ENCODE measurements at places on chromosomes 2 and 18.

- DNase-seq, result no peak
These were observed 44.9 kb downstream of the PARD6G start for GRCh38 chr18:80202264-80202998.

- DNase-seq, result no peak
These were observed 94.9 kb downstream of the MBD2 start for GRCh38 chr18:54129448-54130067.

GRCh38 chr2:146173934-146174333, 1654.0 kb upstream of the ZEB2 start:
- DNase-seq, result no peak

DNA sequence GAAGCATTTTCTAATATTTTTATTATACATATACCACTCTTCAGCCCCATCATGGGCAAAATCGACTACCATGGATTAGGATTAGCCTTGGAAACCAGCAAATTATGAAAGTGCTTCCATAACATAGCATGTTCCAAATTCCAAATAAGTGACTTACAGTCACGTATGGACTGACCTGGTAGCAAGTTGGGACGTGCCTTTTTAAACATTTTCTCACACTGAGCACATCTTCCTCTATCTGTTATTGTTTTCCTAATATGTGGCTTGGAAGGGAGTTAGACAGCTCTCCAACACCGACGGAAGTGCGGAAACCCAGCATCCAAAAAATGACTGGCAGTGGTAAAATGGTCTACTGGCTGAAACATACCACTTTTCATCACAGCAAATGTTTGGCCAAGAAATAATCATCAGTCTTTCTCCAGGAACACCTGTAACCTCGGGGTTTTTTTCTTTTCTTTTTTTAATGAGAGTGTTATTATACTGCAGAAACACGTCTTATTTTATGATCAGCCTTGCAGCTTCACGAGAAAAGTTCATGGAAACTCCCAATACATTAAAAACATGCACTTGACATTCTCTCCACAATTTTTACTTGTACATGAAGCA, 107.0 kb downstream of the IRS1 start:
- DNase-seq, result no peak

DNA sequence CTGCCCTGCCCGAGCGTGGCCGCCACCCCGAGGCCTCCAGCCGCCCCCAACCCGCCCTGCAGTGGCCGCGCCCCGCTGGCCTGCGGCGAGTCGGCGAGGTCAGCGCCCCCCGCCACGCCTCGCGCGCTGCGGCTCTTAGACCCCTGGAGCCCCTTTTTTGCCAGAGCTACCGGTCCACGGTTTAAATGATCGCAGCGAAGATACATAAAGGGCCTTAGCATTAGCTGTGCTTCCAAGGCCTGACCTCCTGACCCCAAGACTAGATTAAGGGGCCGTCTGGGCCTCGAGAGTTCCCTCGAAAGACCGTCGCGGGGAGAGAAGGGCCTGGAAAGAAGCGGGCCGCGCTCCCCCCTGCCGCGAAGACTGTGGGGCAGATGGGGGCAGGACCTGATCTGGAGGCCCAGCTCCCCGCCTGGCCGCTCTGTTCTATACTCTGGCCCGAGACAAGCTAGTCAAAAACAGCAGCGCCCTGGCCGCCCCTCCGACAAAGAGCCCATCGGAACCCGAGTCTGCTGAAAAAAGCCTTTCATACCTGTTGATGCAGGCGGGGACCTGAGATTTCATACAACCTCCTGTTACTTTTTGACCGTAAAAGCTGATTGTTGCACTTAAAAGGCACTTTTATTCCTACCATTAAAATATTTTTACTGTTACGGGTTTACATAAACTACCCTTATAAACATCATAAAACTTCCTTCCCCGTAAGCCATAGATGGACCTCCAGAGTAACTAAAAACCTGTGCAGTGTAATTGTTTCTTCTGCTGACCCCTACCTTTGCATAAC, 68.7 kb upstream of the PSMD14 start:
- no peak for DNase-seq

GRCh38 chr2:7089898-7090510, 172.8 kb downstream of the RNF144A start:
- DNase-seq, result no peak

DNA sequence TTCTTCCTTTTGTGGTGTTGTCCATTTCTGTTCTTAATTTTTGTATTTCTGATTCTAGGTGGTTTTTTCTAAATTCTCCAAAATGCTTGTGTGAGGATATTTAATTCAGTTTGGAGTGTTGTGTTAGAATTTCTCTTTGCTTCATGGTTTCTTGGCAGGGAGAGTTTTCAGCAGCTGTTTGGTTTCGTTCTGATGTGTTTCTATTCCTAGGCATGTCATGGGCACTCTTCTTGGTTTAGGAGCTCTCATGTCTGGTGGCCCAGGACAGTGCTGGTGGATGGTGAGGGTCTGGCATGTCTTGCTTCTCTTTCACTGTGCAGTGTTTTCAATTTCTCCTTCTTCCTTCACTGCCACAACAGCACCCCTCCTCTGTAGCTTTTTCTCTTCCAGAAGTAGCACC, 52.9 kb downstream of the OSBPL6 start:
- DNase-seq, result no peak

DNA sequence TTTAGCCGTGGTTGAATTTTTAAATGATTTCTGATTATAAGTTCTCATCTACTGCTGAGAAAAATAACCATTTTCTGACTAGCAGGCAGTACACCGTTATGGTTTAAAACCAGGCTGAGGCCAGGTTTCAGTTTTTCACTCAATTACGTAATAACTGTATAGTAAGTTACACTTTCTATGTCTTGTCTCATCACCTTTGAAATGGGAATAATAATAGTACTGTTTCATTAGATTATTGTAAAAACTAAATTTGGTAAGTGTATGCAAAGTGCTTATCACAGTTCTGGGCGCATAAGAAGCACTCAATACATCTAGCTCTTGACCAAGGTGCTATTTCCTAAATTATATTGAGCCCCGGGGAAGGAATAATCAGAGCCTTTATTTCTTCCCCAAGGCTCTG, 76.8 kb downstream of the LIMS1 start:
- DNase-seq, result no peak

DNA sequence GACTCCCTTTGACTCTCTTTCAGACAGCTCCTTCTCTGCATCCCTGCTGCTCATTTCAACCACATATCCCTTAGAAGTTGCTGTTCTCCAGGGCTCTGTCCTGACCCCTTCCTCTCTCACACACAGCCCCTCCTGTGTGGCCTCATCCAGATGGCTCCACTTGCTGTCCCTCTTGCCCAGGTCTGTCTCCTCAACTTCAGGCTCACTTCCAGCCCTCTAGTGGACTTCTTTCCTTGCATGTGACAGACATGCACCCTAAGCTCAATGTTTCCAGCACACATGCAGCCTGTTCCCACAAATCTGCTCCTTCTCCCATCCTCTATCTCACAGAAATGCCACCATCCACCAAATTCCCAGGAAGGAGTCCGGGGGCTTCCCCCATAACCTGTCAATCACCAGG, 9.0 kb upstream of the MRPL19 start:
- DNase-seq, result no peak
